ENCODE measurements at places on chromosomes 2 and 18.
A peak's percentile ranks its signal among the peaks of the same experiment; 100 is the strongest.

DNA sequence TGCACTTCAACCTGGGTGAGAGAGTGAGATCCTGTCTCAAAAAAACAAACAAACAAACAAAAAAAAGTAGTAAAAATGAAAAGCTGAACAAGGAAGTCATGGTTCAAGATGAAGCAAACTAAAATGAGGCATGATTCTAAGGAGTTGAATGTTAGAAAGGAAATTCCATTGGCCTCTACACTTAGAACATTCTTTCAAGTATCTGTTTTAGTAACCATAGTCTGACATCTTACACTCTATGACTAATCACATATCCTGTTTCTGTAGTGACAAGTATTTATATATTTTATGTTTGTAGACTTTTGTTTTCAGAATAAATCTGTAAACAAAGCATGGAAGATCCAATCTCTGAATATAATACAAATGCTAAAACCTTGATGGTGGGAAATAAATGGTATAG, 164.1 kb downstream of the KIAA1328 start:
- no peak for DNase-seq

- no peak for DNase-seq
Measured at GRCh38 chr2:63272560-63272959, 221.9 kb downstream of the OTX1 start.

DNA sequence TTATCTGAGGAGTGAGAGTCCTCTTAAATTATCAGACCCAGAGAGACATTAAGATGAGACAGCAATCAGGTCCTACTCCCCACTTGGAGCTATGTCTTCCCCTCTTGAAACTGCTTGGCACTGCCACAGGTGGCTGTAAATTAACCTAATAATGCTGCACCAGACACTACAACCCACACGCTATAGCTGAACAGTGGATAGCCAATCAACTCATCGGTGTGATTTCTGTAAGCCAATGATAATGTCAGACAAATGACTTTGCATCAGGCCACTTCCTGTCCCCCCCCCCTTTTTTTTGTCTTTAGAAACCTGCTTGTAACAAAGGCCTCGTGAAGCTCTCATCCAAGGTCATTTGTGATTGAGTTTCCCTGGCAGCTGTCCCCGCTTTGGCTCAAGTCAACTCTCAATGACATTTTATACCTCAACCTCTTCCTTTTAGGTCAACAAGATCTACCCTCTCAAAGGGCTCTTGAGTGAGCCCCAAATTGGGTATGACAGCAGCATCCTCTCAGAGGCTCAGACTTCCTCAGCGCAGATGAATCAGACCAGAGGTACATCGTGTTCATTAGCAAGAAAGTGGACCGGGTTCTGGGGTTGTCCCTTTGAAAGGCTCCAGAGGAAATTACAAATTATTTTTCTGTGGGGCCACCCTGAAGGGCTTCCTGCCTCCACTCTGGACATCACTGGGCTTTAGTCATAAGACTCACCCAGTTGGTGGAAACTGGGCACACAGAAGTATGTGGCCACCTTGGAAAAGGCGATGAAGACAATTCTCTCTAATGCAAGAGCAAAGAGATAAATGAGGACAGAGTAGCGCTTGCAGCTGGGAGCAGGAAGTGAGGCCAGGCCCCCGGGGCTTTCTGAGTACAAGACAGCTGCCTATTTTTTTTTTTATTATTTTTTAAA, 73.6 kb downstream of the COPS8 start:
- DNase-seq: peak; percentile 33

GRCh38 chr18:73976433-73976832, 171.2 kb downstream of the FBXO15 start:
- DNase-seq: no peak

DNA sequence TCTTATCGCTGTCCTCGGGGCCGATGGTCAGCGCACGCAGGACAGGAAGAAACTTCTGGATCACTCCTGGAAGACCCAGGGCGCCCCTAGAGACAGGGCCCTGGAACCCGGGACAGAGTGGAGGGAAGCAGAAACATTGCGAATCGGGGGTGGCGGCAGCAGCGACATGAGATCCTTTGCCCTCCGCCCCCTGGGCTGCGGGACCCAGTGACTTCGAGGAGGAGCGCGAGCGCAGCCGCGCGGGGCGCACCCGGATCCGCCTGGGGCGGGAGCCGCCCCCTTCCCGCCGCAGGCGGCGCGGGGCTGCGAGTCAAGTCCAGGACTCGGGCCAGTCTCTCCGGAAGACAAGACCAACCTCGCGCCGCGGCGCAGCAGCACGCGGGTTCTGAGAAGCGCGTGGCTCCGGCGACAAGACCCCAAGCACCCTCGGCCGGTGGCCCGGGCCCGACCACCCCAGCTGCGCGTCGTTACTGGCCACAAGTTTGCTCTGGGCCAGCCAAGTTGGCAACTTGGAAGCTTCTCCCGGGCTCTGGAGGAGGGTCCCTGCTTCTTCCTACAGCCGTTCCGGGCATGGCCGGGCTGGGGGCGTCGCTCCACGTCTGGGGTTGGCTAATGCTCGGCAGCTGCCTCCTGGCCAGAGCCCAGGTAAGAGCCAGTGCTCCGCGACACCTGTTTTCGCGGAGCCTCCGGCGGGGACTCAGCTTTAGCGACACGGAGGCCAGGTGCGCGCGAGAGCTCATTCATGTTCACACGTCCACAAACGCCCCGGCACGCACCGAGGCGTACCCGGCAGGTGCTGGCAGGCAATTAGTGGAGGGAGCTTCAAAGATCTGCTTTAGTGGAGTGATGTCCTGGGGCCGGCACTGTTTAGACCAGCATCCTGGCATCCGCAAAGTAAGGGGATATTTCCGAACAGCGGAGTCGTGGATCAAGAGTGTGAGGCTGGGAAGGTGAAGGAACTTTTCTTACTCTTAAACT, at the start of gene PTH2R:
PTH2R (plus strand) TSS at position 319 of the 978 bp plus-strand sequence; CDS start at position 571, 252 bp downstream.
- DNase-seq: peak; percentile 8

DNA sequence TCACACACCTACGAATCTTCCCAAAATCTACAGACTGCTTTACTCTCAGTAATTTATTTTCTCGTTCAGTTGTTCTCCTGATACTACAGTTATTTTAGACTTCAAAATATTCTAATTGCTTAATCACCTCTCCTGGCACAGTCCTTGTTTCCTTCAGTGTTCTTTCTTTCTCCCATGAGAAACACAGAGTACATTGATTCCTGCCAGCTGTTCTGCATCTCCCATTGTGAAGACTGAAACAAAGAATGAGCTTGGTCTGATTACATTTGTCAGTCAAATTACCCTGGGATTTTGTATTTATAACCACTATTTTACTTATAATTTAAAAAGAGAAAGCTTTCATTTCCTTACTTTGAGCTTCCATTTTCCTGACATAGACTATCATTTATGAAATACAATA, 63.9 kb upstream of the TANK start:
- DNase-seq: no peak

GRCh38 chr2:189116087-189116486, 63.5 kb downstream of the COL5A2 start:
- DNase-seq: no peak

- no peak for DNase-seq
Measured at GRCh38 chr18:27301615-27302378, 116.7 kb upstream of the CHST9 start.

GRCh38 chr18:58454406-58455061, 174.4 kb downstream of the ALPK2 start:
- no peak for DNase-seq

DNA sequence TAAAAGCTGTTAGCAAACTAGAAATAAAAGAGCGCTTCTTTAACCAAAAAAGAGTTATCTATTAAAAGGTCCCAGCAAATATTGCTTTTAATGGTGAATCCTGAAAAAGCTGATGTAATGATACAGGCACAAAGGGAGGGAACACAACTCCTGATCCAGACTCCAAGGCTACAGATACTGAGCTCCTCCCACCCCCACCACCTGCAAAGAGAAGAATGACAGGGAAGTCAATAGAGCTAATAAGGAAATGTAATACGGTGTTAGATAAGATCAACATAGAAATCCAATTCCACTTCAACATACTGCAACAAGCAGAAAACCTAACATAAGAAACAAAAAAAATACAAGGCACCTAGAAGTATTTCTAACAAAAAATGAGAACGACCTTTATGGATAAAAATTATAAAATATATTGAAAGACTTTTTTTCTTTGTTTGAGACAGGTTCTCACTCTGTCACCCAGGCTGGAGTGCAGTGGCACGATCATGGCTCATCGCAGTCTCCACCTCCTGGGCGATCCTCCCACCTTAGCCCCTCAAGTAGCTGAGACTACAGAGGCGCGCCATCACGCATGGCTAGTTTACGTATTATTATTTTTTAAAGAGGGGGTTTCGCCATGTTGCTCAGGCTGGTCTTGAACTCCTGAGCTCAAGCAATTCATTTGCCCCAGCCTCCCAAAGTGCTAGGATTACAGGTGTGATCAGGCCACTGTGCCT, 192.2 kb downstream of the HDAC4 start:
- DNase-seq: peak; percentile 7

DNA sequence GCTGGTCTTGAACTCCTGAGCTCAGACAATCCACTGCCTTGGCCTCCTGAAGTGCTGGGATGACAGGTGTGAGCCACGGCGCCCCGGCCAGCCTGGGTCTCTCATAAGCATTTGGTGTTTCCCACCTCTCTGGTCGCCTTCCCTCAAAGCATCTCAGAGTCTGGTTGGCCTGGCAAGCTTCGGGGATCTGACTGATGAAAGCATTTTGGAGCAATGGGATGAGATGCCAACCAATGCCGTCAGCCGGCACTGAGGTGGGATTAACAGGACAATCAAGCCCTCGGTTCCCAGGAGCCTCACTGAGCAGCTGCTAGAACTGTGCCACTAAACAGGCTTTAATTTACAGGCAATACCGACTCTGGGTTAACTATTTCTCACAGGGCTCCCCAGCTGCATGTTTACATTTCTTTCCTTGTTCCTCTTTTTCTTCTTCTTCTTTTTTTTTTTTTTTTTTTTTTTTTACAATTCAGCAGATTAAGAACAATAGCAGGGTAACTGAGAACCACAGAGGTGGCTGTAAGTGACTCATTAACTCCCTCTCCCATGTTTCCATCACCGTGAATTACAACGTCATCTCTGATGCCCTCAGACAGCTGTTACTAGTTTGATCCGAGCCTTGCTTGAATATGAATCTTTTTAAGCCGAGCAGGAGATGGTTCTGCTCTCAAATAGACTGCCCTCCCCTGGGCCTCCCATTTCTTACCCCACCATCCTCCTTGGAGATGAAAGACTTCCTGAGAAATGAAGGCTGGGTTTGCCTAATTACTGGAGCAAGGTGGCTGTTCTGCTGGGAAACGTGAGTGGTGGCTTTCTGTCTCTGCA, 37.9 kb downstream of the ODC1 start:
- no peak for DNase-seq

DNA sequence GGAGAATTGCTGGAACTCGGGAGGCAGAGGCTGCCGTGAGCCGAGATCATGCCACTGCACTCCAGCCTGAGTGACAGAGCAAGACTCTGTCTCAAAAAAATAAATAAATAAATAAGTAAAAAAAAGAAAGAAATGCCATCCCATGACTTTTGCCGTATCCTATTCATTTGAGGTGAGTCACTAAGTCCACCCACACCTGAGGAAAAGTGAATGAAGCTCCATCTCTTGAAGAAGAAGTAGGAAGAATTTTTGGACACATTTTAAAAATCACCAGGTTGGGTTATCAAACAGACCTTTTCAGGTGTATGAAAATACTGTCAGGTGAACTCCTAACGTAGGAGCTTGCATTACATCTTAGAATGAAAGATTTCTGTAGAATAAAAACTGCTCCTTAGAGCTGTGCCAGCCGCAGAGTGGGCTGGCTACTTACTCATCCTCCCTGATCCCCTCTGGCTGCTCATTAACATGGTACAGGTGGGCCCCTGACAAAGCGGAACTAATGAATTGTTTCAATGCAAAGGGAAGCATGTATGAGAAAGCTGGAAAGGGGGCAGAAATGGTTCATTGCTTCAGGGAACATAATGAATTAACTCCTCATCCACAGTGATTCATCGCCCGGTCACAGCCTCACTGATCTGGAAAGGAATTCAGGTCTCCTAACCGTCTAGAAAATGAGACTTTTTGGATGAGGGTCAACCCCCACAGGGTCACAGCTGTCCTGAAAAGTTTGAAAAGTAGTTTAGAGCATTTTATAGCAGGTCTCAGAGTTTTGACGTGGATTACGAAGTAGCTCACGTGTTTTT, 191.4 kb downstream of the SPP2 start:
- DNase-seq: no peak

GRCh38 chr18:48137374-48138081, 207.1 kb upstream of the SMAD2 start:
- no peak for DNase-seq

- DNase-seq: peak; percentile 3
Measured at GRCh38 chr2:117771969-117772630, 42.4 kb upstream of the DDX18 start.

Measured in NCI-H1092 (cell line).